ENCODE measurements at places on chromosomes 1 and 21. TPM values are rescaled to one million over a fixed set of nuclear protein-coding genes. Genes with fewer than 3 reads are reported as not detected.

The CIART gene
- 5.5 TPM for total RNA-seq

The UTS2 gene
- not detected for total RNA-seq

The ZBTB18 gene
- total RNA-seq, result 26.8 TPM

DNA sequence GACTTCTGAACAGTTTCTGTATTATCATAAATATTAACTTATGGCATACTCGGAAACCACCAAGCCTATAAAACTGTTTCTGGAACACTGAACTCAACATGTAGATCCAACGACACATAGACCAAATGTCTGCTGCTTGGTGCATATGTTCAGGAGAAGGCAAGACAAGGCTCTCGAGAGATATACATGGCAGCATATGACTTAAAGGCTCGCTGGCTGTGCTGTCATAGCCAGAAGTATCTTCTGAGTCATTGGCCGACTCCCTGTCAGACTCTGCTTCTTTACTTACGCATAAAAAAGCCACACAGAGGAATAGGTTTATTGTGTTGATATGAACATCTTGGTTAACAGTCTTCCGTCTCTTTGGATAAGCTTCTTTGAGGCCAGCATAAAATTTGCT is 60.6 kb downstream of the LYST start:
- DNase-seq, result no peak

GRCh38 chr1:184362876-184363275 is 24.0 kb upstream of the C1orf21 start:
- no peak for DNase-seq
